DMS 273 treated with DMSO at 0.1 percent for 48 hours (cell line): ENCODE measurements at places on chromosomes 6 and 20.

- DNase-seq: no peak
These were observed 116.6 kb downstream of the CRYBG1 start for GRCh38 chr6:106477146-106477545.

- DNase-seq: no peak
These were observed 7.2 kb downstream of the FYN start for GRCh38 chr6:111865909-111866546.

DNA sequence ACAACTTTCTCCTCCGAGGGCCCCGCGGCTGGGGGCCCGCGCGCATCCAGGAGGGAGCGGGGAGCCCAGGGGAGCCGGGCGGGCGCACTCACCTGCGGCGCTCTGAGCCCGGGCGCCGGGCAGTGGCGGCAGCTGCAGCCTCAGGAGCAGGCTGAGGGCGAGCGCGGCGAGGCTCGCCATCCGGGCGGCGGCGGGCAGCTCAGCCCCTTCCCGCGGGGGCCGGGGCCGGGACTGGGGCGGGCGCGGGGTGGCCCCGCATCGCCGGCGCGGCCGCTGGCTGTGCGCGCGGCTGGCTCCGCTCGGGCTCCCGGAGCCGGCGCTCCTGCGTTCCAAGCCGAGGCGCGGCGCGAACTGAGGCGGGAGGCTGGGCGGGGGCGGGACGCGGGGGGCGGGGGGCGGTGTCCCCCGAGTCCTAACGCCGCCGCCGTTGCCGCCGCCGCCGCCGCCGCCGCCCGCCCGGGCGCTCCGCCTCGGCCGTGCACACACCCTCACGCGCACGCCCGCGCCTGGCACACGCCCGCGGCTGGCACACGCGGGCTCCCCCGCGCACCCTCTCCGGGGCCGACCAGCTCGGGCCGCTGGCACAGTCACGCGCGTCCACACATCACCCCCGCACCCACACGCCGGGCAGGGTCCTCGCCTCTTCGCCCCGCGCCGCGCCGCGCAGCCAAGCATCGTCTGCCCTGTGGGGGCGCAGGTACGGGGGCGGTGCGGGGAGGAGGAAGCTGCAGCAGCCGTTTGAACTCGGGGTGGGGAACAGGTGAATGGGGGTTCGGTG, at the start of gene PTPRT:
TSS of gene PTPRT (minus strand) at position 353 of the 778 bp plus-strand sequence. CDS start at position 180, 173 bp downstream.
- DNase-seq: no peak

DNA sequence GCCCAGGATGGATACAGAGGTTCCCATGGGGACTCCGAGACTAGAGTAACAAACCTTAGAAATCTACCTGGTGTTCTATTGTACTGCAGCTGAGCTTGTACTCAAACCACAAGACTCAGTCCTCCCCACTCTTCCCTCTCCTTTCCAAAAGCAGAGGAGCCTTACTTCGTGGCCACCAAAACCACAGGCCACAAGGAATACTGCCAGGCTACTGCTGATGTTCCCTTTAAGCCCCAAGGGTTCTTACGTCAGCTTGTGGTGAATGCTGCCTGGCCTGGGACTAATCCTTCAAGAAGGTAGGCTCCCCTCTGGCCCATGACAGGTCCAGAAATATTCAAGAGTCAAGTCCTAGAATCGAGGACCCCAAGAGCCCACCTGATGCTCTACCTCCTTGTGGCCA, 10.5 kb upstream of the DEFB128 start:
- DNase-seq: no peak

- no peak for DNase-seq
These were observed 336.4 kb upstream of the HSF2 start for GRCh38 chr6:122063076-122063475.
